ENCODE measurements at places on chromosomes 7 and 10. TPM values are rescaled to one million over a fixed set of nuclear protein-coding genes. Genes with fewer than 3 reads are reported as not detected.
A peak's percentile ranks its signal among the peaks of the same experiment; 100 is the strongest.

The MKI67 gene
- 0.83 TPM for total RNA-seq

The C10orf67 gene
- not detected for total RNA-seq

The OR2A5 gene
- not detected for total RNA-seq

The ITGB8 gene
- 19.5 TPM for total RNA-seq

DNA sequence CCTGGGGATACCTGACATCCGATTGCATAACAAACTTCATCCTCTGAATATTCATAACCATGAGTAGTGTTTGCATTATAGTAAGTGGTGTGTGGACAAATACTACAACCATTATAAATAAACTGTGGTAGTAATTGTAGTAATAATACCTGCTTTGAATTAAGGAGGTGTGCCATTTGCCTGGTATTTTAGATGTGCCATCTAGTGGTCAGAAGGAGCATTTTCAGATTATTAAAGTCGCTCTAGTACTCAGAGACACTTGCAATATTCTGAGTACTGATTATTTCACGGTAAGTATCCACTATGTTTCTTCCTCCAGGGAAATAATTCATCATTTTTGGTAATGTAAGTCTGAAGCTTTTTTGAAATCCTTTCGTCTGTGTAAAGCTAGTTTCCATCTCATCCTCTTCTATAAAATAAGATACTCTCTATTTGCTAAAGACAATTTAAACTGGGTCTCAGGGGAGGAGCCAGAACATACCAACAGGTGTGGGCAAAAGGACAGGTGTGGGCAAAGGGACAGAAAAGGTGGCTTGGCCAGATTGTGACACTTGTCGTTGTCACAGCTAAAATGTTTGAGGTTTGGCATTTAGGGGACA, 115.3 kb upstream of the WDR11 start:
- no peaks in the 10 kb centered on the region for H3K4me1 ChIP-seq
- H3K27me3 ChIP-seq, result no peaks in the 10 kb centered on the region

DNA sequence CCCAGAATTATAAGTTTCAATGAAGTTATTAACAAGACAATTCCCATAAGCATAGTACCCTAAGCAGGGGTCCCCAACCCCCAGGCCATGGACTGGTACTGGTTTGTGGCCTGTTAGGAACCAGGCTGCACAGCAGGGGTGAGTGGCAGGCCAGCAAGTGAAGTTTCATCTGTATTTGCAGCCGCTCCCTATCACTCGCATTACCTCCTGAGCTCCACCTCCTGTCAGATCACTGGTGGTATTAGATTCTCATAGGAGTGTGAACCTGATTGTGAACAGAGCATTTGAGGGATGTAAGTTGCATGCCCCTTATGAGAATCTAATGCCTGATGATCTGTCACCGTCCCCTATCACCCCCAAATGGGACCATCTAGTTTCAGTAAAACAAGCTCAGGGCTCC, 36.0 kb upstream of the KIAA1217 start:
- no peaks in the 10 kb centered on the region for H3K4me1 ChIP-seq
- no peak overlapping the region for H3K27ac ChIP-seq
- H3K4me3 ChIP-seq, result no peak overlapping the region
- H3K27me3 ChIP-seq, result no peaks in the 10 kb centered on the region

- no peaks in the 10 kb centered on the region for H3K36me3 ChIP-seq
- no peak overlapping the region for H3K27ac ChIP-seq
- no peak overlapping the region for H3K4me3 ChIP-seq
- H3K4me1 ChIP-seq, result no peaks in the 10 kb centered on the region
- H3K27me3 ChIP-seq, result no peaks in the 10 kb centered on the region
Measured at GRCh38 chr10:82625512-82626189, 750.7 kb downstream of the NRG3 start.

DNA sequence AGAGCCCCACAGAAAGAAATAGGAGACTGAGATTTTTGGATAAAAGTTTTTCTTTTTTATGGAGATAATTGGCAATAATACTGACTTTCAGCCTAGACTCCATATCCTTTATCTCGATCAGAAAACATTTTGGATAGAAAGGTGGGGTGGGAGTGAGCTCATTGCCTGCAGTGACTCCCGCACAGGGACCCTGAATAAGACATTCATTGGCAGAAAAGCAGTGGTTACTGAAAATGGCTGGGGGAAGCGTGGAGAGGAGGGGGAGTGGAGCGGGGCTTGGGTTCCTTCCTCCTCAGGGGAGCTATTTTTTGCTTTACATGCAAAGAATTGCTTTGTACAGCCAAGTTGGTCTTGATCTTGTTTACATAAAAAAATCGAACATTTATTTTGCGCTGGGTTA, 90.4 kb upstream of the BMPER start:
- H3K27me3 ChIP-seq, result no peaks in the 10 kb centered on the region
- DNase-seq, result no peak
- H3K4me1 ChIP-seq, result no peaks in the 10 kb centered on the region
- peak overlapping the region; percentile 15 for H3K4me3 ChIP-seq
- H3K27ac ChIP-seq, result no peak overlapping the region

- peak; percentile 83 for DNase-seq
- no peaks in the 10 kb centered on the region for H3K27me3 ChIP-seq
- no peaks in the 10 kb centered on the region for H3K36me3 ChIP-seq
- no peak overlapping the region for H3K27ac ChIP-seq
- no peak overlapping the region for H3K4me3 ChIP-seq
- H3K4me1 ChIP-seq, result peaks cover 3% of the 10 kb centered on the region
Measured at GRCh38 chr10:42875798-42876341, 93.3 kb downstream of the BMS1 start.

DNA sequence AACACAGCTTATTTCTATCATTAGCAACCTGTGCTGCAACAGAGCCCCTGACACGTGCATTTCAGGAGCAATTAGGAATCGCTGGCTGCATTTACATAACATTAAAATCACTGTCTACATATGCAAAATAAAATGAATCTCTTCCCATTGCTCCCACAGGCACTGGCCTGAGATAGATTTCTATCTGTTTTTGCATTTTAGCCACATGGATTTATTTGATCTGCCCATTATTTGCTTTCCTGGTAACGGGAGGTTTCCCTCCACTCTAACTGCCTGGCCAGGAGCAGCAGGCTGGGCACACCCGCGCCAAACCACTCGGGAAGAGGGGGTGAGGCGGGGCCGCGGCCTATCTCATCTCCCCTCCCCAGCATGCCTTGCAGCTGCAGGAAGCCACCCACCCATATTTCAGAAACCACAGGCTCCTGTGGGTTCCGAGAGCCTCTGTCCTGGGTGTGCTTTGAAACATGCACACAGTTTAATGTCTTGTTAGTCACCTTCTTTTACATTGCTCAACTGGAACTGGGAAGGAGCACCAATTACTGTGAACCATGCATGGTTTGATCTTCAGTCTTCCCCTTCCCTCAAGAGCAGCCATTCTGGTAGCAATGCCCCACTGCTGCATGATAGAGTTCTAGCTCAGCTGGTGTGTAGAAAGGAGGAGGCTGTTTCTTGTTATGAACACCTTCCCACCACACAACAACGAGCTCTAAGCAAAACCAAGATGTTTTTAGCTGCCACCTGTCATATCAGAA, 37.7 kb upstream of the IKZF1 start:
- H3K27me3 ChIP-seq, result no peaks in the 10 kb centered on the region
- DNase-seq, result no peak

DNA sequence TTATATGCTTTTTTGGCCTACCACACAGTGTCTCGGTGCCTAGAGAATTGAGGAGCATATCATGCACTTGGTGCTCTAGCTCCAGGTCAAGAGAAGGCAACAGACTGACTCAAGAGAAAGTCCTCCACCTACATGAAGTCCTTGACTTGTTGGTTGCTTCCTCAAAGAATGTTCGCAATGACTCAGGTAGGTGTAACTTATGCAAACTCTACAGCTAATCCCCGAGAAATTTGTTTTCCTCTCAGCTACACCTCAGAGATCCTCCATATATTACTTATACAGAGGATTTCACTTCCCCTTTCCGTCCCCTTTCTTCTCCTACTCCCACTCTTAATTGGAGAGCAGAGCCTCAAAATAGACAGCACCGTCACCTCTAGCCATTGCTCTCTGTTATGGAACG, 1013.1 kb downstream of the KCNMA1 start:
- no peak for DNase-seq
- H3K27me3 ChIP-seq, result no peaks in the 10 kb centered on the region
- H3K27ac ChIP-seq, result no peak overlapping the region

DNA sequence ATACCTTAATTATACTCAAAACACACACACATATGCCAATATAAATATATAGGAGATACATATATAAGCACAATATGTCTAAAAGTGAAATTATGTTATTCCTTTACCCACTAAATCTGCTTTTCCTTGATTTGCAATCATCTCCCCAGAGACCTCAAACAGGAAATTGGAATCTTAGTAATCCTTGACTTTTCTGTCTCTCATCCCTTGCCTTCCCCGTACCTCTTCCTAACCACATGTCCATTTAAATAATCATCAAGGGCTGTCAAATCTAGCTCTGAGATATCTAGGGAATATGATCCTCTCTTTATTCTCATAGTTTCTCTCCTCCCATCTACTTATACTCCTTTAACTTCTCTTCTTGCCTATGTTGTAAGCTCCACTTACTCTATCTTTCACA, 336.6 kb downstream of the HGF start:
- DNase-seq, result no peak
- no peak overlapping the region for H3K4me3 ChIP-seq
- no peaks in the 10 kb centered on the region for H3K4me1 ChIP-seq
- no peaks in the 10 kb centered on the region for H3K27me3 ChIP-seq

GRCh38 chr10:117257721-117258120, 16.8 kb downstream of the SLC18A2 start:
- no peaks in the 10 kb centered on the region for H3K36me3 ChIP-seq
- H3K27me3 ChIP-seq, result no peaks in the 10 kb centered on the region
- no peak overlapping the region for H3K27ac ChIP-seq
- no peaks in the 10 kb centered on the region for H3K4me1 ChIP-seq
- DNase-seq, result peak; percentile 78

DNA sequence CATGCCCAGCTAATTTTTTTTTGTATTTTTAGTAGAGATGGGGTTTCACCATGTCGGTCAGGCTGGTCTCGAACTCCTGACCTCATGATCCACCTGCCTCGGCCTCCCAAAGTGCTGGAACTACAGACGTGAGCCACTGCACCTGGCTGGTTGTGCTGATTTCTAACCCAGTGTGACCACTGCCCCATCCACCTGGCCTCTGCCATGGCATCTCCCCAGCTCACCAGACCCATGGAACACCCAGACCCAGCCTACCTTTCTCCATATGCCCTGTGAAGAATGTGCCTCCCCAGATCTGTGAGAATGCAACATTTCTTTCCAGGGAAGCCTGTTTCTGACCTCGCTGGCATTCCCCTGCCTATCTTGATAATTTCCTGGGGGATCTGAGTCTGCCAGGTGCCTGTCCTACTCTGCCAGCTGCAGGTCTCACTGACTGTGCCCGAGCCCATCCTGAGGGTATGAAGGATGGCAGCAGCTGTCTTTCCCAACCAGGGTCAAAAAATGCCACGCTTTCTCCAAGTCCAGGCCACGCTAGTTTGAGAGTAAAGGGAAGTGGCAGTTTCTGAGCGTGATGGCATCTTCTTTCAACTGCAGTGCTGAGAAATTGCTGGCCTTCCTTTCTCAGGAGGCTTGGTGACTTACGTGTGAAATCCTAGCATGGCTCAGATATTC, 324.4 kb upstream of the ZNF32 start:
- H3K4me1 ChIP-seq, result no peaks in the 10 kb centered on the region
- H3K36me3 ChIP-seq, result no peaks in the 10 kb centered on the region
- peak; percentile 90 for DNase-seq
- no peak overlapping the region for H3K4me3 ChIP-seq
- H3K27me3 ChIP-seq, result no peaks in the 10 kb centered on the region

GRCh38 chr7:146639291-146639690, 522.7 kb downstream of the CNTNAP2 start:
- no peak overlapping the region for H3K4me3 ChIP-seq
- H3K36me3 ChIP-seq, result no peaks in the 10 kb centered on the region
- H3K27ac ChIP-seq, result no peak overlapping the region
- no peaks in the 10 kb centered on the region for H3K27me3 ChIP-seq
- no peaks in the 10 kb centered on the region for H3K4me1 ChIP-seq
- DNase-seq, result no peak

DNA sequence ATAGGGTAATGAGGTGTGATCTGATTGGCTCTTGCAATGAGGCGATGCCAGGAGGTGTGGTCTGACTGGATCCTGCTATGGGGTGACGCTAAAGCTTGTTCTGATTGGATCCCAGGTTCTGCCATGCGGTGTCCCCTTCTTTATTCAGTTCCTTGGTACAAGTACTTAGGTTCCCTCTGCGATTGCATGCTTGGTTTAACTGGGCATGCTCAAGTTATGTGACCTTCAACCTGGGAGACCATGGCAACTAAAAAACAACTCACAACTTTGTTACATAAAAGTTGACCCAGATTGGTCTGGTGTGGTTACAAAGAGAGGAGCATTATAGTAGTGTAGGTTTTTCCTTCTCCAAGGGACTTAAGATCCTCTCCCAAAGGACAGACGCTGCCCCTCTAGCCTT, 49.5 kb upstream of the DNAJC1 start:
- peaks cover 8% of the 10 kb centered on the region for H3K4me1 ChIP-seq
- H3K4me3 ChIP-seq, result no peak overlapping the region
- H3K36me3 ChIP-seq, result no peaks in the 10 kb centered on the region
- no peak overlapping the region for H3K27ac ChIP-seq
- H3K27me3 ChIP-seq, result no peaks in the 10 kb centered on the region

DNA sequence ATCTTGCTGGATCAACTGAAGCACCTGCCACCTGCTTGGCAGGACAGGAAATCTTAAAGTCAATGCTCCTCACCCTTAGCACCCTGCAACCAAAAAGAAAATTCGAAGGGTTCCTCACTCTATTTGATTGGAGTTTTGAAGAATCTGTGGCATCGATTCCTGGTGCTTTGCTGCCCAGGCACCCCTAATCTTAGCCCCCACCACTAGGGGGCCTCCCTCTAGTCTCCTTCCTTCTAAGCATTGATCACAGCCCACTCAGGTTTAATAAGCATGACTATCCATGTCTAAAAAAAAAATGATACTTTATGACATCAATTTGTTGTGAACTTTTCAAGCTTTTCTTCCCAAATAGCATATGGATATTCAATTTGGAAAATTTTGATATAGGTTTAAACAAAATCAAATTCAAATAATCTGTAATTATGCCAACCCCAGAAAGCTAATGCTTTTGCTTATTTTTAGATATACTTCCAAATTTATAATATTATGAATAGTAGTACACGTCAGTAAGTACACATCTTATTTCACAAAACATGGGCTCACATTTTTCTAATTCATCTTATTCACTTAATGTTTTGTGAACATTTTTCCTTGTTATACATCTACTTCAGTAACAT, 45.3 kb downstream of the NRG3 start:
- H3K4me3 ChIP-seq, result no peak overlapping the region
- H3K4me1 ChIP-seq, result no peaks in the 10 kb centered on the region
- DNase-seq, result peak; percentile 34
- no peak overlapping the region for H3K27ac ChIP-seq

- no peaks in the 10 kb centered on the region for H3K36me3 ChIP-seq
- peaks cover 36% of the 10 kb centered on the region for H3K4me1 ChIP-seq
- no peak overlapping the region for H3K4me3 ChIP-seq
- peak overlapping the region; percentile 55 for H3K27ac ChIP-seq
- no peaks in the 10 kb centered on the region for H3K27me3 ChIP-seq
- DNase-seq, result no peak
Measured at GRCh38 chr10:103814626-103815370, 40.6 kb downstream of the SH3PXD2A start.

GRCh38 chr7:67597161-67597560, 600.5 kb downstream of the TYW1 start:
- no peaks in the 10 kb centered on the region for H3K4me1 ChIP-seq
- H3K27ac ChIP-seq, result no peak overlapping the region
- no peaks in the 10 kb centered on the region for H3K36me3 ChIP-seq

GRCh38 chr7:36920433-36920832, 196.1 kb upstream of the AOAH start:
- H3K27ac ChIP-seq, result no peak overlapping the region
- no peak for DNase-seq
- H3K4me1 ChIP-seq, result peaks cover 27% of the 10 kb centered on the region
- H3K4me3 ChIP-seq, result no peak overlapping the region
- no peaks in the 10 kb centered on the region for H3K27me3 ChIP-seq
